NCI-H524 (cell line): ENCODE measurements at places on chromosomes 11 and 22.

- DNase-seq, result no peak
These were observed 820.5 kb downstream of the BRD1 start for GRCh38 chr22:49007013-49007653.

GRCh38 chr22:35037089-35037488 lies 28.9 kb upstream of the ISX start:
- peak; percentile 56 for DNase-seq

GRCh38 chr11:74162681-74163467 lies 7.9 kb downstream of the C2CD3 start:
- DNase-seq, result no peak

- no peak for DNase-seq
These were observed 262.2 kb upstream of the UBASH3B start for GRCh38 chr11:122393209-122393860.

DNA sequence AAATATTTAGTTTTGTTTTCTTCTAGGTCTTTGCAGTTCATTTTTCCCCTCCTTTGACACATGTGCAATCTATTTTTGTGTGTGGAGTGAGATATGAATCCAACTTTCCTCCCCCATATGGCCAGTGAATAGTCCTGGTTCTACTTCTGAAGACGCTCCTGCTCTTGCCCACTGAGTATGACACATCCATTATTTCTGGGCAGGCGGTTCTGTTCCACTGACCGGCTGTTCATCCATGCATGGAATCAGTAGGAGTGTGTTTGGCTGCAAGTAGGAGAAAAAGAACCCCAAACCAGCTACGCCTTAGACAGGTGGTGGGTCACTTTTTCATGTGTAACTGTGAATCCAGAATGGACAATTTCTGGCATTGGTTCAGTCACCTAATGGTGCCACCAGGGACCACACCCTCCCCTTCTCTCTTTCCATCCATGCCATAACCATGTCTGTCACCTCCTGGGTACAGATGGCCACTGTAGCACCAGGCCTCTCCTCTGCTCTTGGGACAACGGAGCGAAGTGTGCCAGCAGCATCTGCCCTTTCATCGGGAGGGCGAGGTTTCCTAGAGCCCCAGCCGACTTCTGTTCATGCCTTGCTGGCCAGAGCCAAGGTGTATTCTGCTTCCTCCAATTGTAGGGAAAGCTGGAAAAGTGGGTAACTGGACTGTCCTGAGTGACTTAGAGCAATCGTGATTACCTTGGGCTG lies 67.4 kb upstream of the SLC22A12 start:
- no peak for DNase-seq

DNA sequence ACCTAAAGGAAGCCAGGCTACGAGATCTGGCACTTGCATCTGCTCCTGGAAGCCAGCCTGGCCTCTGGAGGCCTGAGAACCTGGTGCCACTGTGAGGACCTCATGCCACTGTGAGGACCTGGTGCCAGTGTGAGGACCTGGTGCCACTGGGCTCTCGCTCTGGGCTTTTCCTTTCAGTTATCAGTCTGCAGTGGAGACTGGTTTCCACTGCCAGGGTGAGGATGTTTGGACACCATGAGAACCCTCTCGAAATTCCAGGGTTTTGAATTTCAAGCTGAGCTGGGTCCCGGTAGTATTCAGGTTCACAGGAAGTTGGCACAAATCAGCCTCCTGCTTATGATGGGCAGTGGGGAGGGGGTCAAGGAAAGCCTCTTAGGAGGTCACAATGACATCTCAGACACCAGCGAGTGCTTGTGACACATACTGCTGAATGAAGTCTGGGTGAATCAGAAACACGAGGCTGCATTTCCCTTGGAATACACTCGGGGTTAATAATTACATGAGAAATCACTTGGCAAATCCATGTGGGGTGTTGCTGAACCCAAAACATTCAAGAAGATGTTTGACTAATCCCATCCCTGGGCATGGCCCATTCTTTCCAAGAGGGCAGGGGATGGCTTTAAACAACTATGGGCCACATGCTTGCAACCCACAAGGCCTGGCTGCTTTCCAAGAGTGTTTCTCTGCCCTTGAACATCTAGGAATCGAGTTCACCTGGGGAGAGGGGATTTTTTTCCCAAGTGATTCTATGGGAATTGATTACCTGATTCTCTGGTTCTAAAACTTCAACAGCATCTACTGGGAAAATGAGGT lies 60.2 kb downstream of the LINC01488 start:
- DNase-seq, result no peak

DNA sequence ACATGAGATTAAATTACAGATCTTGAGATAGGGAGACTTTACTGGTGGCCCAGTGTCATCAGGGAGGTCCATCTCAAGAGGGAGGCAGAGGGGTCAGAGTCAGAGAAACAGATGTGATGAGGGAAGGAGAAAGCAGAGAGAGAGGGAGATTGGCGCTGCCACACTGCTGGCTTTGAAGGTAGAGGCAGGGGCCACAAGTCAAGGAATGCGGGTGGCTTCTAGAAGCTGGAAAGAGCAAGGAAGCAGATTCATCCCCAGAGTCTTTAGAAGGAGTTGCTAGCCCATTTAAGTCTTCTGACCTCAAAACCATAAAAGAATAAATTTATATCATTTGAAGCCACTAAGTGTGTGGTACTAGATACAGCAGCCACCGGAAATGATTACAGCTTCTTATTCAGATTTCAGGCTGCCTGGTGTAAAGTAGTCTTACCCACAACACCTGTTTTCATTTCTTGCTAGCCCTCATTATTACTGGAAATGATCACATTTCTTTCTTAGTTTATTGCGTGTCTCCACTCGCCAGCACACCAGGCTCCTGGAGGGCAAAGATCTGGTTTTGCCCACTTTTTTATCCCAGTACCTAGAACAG lies 12.6 kb upstream of the SERPINH1 start:
- no peak for DNase-seq

DNA sequence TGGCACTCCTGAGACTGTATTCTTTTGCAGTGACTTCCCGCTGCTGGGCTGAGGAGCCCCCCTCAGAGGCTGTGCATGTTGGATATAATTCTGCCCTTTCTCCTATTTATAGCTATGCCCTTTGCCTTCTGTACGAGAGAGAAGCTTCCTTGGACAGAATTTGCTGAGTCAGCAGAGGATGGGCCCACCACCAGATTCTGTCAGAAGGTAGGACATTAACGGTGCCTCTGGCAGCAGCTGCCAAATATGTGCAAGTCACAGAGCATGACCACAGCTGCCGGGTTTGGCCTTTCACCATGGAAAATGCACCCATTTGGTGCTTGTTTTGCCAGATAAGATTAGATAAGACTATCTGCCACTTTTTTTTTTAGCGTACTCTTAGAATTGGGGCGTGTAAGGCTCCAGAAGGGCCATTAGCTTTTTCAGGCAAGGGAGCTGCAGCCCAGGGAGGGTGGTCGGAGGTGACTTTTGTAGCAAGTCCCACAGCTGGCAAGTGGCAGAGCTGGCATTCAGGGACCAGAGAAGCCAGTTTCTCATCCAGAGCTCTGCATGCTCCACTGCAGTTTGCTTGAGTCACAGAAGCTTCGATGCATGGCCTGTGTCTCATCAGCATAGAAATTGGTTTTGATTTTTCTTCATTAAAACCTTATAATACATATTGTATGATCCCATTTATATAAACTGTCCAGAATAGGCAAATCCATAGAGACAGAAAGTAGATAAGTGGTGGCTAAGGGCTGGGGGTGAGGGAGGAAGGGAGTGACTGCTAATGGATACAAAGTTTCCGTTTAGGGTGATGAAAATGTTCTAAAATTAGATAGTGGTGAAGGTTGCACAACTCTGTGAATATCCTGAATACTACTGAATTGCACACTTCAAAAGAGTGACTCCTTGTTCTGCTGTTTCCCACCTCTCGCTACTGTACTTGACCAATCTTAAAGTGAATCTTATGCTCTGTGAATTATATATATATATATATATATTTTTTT lies 15.8 kb downstream of the UPB1 start:
- no peak for DNase-seq

DNA sequence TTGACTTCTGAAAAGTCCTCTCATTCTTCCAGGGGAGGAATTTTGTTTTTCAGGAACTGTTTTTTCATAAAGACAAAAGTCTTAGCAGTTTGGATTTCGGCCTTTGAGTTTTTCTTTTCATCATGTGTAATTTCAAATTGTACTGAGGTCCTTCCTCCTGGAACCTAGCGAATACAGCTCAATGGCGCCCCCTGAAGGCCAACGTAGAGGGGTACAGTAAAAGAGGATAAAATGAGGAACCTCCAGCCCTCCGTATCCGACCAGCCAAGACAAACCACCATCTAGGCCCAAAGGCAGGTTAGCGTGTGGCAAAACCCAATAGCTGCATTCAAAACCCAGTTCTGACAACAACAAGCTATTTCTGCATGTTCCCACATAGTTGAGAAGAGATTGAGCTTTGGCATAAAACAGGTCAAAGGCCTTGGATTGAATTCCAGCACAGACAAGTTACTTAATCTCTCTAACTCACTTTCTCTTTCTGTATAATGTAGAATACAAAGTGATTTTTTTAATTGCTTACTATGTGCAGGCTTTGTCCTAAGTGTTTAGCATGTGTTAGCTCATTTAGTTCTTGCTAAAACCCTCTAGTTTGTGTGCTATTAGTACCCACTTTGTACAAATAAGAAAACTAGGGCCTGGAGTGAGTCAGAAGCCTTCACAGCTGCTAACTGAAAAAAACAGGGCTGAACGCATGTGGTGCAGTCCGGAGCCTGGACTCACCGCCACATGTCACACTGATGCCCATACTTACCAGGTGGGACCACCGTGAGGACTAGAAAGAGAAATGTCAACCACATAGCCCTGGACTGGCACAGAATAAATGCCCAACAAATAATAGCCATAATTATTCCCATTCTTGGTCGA lies 43.2 kb upstream of the ETS1 start:
- peak; percentile 36 for DNase-seq

GRCh38 chr11:124625504-124626168 lies 3.0 kb downstream of the TBRG1 start:
- no peak for DNase-seq

- no peak for DNase-seq
These were observed 4.2 kb downstream of the SIPA1 start for GRCh38 chr11:65642014-65642671.

DNA sequence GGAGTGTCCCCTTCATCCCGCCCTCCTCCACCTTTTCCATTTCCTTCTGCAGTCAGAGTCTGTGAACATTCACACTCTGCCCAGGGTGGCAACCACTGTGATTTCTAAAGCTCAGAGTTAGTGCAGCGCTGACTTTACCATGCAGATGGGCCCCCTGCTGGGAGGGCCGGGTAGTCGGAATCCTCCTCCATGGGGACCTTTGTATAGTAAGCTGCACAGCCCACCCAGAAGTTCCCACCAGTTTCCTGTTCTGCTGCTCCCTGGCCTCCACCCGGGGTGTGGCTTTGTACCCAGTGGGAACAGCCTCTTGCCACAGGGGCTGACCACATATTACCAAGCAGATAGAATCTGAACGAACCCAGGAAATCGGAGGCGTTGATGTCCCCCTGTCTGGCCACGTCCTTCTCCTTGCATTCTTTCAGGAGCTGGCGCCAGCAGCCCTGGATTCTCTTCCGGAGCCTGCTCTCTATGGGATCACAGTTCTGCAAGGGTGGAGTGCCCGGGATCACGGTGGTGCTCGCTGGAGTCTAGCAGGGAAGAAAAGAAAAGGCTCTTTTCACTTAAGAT lies 125.3 kb downstream of the MPPED1 start:
- DNase-seq, result no peak

- DNase-seq, result peak; percentile 1
These were observed 61.6 kb upstream of the PTPN5 start for GRCh38 chr11:18853086-18853720.

DNA sequence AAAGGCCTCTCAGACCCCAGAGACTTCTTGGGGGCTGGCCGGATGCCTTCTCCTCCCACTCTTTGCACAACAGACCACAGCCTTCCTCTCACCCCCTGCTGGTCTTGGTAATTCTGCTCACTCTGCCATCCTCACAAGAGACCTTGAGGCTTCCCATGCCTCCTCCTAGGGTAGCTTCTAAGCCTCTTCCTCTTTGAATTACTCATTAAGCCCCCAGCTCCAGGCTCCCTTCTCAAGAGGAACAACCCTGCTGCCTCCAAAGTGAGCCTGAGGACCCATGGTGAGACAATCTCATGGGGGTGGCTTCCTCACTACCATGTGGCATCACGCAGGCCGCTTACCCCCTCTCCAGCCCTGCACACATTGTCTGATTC lies 184.6 kb upstream of the SYT13 start:
- DNase-seq, result no peak

DNA sequence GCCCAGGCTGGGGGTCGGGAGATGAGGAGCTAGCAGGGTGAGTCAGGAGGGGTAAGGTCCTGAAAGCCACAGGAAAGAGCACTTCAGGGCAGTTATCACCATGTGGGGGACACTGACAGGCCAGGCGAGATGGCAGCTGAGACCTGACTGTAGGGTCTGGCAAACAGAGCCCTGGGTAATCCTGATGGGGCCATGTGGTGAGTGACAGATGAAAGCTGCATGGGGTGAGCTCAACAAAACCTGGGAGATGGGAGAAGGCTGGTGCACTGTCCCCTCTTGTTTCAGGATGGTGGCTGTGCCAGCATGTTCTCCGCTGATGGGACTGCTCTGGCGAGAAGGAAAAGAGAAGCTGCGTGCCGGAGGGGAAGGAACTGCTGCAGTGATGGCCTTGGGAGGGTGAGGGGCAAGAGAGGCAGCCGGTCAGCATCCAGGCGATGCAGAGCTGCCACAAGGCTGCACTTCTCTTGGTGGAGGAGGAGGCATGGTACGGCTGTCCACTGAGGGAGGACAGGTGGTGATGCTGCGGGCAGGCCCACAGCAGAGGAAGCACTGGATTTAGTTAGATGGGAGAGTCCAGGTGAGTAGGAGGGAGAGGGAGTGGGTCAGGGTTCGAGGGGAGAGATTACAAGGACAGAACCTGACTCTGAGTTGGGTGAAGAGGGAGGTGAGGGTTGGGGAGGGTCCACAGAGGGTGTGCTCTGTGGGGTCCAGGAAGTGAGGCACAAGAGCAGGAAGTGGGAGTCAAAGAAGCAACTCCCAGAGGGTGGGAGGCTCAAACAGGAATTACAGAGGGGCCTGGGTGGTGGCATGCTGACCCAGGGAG lies 3.8 kb downstream of the TOP3B start:
- DNase-seq, result no peak

GRCh38 chr11:95067841-95068219 lies 1.1 kb downstream of the SRSF8 start:
- DNase-seq, result peak; percentile 30

DNA sequence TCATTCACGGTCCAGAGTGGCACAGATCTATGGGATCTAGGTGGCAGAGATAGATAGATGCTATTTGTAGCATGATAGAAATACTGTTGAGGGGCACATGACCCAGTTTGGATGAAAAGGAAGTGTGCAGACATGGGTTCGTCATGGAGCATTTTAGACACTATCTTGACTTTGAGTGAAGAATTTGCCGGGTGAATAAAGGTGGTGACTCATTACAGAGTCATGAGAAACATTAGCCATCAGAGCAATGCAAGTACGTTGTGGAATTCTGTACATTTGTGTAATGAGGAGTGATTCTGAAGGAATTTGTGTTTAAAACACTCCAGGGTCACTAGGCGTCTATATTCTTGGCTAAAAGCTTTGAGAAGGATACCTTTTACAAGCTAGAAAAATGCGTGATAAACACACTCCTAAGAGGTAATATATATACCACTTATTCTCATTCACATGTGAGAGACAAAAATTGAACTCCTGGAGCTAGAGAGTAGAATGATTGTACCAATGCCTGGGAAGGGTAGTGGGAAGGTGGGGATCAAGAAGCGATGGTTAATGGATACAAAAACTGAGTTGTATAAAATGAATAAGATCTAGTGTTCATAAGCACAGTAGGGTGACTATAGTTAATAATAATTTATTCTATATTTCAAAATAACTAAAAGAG lies 593.7 kb upstream of the LUZP2 start:
- DNase-seq, result no peak
